ENCODE measurements at places on chromosomes 5 and 9. TPM values are rescaled to one million over a fixed set of nuclear protein-coding genes. Genes with fewer than 3 reads are reported as not detected.

NEUROG1 gene
- polyA plus RNA-seq, result not detected

C8G gene
- 0.83 TPM for polyA plus RNA-seq

PCDHB6 gene
- 3.0 TPM for polyA plus RNA-seq

FBP2 gene
- 0.18 TPM for polyA plus RNA-seq

PTPN3 gene
- 44.8 TPM for polyA plus RNA-seq

FYB1 gene
- 4.8 TPM for polyA plus RNA-seq

DNA sequence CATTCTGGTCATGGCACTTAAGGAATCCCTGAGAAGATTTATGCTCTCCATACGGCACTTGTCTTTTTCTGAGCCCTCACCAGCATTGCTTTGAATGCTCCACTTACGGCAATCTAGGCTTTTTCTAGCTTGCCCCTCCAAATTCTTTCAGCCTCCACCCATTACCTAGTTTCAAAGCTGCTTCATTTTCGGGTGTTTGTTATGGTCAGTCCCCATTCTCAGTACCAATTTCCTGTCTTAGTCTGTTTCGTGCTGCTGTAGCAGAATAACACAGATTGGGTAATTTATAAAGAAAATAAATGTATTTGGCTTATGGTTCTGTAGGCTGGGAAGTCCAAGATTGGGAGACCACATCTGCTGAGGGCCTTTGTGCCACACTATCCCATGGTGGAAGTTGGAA lies 42.0 kb downstream of the ARHGEF28 start:
- DNase-seq, result no peak

- DNase-seq, result no peak
These were observed 62.7 kb downstream of the RGMB start for GRCh38 chr5:98836175-98836574.

- no peak for DNase-seq
These were observed 1.3 kb downstream of the NAA35 start for GRCh38 chr9:85941966-85942912.

- DNase-seq, result no peak
These were observed 104.3 kb downstream of the TRPM6 start for GRCh38 chr9:74783408-74783807.

DNA sequence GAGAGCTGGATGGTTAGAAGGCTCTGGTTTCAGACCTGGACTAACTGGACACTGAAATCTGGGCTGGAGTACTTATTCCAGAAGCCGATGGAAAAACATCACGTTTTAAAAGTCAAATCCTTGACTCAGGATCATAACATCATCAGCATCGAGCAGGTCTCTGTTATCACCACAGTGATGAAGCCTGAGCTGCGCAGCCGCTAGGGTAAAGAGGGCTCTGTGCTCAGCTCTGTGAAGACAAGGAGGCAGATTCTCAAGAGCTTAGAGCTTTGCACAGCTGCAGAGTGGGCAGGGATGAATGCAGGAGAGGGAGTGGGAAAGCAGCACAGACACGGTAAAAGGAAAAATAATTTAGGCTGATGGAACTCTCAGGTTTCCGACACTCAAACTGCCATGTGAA lies 208.8 kb upstream of the TAS2R1 start:
- no peak for DNase-seq

DNA sequence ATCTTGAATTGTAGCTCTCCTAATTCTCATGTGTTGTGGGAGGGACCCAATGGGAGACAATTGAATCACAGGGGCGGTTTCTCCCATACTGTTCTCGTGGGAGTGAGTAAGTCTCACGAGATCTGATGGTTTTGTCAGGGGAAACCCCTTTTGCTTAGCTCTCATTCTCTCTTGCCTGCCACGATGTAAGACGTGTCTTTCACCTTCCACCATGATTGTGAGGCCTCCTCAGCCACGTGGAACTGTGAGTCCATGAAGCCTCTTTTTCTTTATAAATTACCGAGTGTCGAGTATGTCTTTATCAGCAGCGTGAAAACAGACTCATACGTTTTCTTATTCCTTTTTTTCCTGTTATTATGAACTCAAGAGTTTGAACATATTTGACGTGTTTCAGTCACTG lies 39.1 kb downstream of the RETREG1 start:
- DNase-seq, result no peak
